ENCODE measurements at places on chromosomes 12 and 14. TPM values are rescaled to one million over a fixed set of nuclear protein-coding genes. Genes with fewer than 3 reads are reported as not detected.
A peak's percentile ranks its signal among the peaks of the same experiment; 100 is the strongest.

- DNase-seq, result no peak
Observed at GRCh38 chr14:97626088-97626487, 828.9 kb downstream of the VRK1 start.

DNA sequence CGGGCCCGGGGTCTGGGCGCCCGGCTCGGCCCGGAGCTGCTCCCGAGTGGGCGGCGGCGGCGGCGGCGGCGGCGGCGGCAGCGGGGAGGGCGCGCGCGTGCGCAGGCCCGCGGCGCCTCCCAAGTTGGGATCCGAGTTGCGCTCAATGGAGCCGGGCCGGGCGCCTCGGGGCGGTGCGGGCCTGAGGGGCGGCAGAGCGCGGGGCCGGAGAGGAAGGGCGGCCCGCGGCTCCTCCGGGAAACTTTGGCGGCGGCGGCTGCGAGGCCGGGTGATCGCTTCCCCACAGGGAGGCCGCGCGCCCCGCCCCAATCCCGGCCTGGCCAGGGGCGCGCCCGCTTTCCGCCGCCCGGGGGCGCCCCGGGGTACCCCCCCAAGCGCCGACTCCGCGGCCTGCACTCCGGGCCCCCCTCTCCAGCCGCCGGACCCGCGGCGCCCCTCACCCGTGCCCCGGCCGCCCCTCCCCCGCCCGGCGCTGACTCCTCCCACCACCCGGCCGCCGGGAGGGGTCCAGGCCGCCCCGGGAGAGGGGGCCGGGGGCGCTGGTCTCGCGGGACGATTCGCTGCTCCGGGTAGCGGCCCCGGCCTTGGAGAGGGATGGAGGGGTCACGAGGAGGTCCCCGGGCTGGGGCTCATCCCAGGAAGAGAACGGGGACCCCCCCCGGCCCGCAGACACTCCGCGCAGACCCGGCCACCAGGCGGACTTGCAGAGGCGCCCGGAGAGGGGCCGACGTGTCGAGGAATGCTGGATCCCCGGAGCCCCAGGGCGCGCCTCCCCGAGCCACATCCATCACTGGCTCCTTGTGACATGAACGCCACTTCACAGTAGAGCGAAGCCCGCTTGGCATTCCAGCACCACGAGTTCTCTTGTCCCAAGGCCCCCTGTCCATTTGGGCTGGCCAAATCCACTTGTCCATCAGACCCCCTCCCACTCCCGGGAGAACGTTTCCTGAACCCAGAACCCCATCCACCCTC is at the start of gene RILPL1:
TSS of gene RILPL1 (minus strand) at position 48 of the 972 bp plus-strand sequence. CDS start 237 bp downstream, outside the sequence.
- DNase-seq, result peak; percentile 57

GRCh38 chr12:104080764-104081163 is 16.4 kb downstream of the HCFC2 start:
- no peak for DNase-seq

- DNase-seq, result no peak
Observed at GRCh38 chr14:89842837-89843236, 111.7 kb downstream of the EFCAB11 start.

DNA sequence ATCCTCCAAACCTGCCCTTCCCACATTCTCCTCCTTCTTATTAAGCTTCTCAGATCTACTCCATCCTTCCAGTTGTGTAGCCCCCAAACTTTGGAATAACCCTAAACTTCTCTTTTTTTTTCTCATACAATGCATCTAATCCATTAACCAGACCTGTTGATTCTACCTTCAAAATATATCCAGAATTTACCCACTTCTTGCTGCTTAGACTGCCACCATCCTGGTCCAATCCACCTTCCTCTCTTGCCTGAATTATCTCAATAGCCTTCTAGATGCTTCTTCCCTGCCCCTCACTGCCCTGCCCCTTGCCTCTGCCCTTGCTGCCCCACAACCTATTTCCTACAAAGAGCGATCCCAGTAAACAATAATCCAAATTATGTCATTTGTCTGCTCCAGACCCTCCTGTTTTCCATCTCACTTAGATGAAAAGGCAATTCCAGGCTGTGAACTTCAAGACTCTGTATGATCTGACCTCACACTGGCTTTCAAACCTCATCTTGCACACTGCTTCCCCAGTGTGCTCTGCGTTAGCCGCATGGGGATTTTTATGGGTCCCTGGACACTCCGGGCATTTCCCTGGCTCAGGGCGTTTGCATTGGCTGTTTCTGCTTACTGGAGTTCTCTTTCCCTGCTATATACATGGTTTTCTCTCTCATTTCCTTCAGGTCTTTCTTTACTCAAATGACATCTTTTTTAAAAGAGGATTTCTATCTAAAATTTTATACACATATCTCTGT is 42.6 kb upstream of the HIF1A start:
- no peak for DNase-seq

DNA sequence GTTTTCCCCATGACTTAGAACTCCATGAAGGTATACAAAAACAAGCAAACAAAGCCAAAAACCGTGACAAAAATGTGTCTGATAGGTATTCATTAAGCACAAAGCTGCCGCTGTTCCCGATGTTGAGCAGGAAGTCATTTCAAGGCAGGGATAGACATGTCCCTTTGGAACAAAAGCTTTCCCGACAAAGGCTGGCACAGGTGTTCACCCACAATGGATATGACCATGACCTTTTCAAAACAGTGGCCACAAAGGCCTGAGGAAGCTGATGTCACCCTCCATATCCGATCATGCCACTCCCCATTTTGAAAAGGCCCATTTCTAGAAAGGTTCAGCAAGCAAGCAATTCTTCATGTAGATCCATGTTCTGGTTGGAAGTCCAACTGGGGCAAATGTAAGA is 279.1 kb downstream of the BTG1 start:
- DNase-seq, result no peak

GRCh38 chr14:63659726-63660125 is 18.1 kb upstream of the WDR89 start:
- DNase-seq, result no peak

DNA sequence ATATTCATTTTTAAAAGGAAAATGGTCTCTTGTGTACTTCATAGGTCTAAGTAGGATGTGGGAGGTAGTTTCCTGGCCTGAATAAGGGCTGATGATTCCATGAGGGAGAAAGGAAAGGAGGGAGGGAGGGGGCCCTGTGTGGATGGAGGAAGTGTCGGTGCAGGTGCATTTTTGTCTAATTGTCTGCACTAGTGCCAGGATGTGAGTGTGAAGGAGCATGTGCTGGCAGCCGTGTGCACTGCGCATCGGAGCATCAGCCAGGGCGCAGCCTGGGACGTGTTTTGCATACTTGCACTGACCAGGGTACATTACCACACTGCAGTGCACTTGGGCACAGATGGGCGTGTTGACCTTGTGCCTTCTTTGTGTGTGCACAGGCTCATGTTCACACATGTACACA is 29.2 kb downstream of the SMUG1 start:
- DNase-seq, result no peak

DNA sequence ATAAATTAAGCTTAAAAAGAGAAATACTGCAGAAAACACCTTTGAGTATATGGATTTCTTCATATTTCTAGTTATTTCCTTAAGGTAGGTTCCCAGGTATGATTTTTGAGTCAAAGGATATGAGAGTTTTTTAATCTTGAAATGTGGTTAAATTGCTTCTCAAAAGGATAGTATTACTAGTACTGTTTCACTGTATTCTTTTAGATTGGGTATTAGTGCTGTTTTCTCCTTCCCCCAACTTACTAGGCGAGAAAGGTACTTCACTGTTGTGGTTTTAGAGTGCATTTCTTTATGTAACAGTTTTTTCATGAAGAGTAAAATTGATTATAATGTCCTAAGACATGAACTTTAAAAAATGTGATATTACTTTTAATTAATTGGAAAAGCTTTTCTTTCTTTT is 13.5 kb downstream of the FRS2 start:
- DNase-seq, result no peak

DNA sequence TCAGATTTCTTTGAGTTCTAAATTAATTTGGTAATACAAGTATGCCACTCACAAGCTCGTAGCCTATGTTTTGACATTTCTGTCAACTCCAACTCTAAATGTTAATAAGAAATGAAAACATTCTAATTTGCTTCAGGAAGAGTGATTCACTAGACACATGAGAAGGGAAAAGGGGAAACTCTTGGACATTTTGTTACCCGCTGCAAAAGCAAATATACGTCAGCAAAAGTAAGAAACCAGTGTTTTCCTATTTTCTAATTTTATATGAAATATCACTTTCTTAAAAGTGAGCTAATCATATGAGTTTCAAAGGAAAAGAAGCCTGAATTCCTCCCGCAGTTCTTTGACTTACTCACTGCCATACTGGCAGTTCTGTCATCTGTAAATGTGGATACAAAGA is 162.3 kb downstream of the GRIP1 start:
- no peak for DNase-seq

GRCh38 chr12:28611449-28611848 is 421.2 kb downstream of the CCDC91 start:
- no peak for DNase-seq

GRCh38 chr14:88210426-88210825 is 112.6 kb downstream of the KCNK10 start:
- no peak for DNase-seq

DNA sequence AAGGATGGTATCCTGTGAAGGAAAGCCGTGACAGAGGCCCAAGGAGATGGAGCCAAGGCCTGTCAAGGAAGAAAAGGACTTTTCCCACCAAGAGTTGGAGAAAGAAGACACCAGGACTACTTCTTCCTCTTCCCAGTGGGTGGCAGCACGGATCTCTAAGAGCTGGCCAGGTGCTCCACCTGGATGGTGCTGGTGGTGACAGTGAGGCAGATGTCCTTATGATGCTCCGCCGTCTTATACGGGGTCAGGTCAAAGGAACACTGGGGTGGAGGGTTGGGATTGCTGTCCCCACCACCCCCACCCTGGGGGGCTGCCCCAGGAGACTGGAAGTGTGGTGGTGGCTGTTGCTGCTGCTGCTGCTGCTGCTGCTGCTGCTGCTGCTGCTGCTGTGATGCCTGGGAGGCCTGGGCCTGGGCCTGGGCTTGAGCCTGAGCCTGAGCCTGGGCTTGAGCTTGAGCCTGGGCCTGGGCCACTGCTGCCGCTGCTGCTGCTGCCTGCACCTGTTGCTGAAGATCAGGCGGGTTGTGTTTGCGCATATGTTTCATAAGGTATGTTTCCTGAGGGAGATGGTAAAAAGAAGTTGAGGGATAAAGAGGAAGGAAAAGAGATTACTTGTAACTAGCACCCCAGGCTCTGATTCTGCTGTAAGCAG is 4.8 kb upstream of the ING4 start:
- DNase-seq, result no peak

GRCh38 chr12:49665384-49665783 is 41.8 kb downstream of the FMNL3 start:
- DNase-seq, result no peak

DNA sequence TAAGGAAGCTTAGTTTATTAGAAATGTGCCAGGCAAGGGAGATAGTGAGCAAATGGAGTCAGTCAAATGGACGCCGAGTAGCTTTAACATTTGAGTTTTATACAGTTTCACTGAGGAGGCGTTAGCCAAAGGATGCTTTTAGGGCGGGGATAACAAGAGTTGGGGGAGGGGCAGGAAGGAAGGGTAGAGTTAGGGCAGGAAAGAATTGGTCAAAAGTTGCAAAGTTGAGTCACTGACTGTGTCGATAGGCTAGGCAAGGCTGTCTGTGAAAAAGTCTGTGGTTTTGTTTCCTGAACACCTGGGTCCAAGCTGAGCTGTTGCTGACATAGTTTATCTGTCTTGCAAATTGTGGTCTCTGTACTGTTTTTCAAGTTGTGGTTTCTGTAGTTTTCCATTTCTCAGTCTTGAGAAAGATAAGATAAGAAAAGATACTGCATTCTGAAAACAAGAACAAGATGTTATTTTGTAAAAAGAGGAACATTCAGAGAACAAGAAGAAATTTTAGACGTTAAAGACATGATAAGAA is 62.6 kb upstream of the RESF1 start:
- peak; percentile 94 for DNase-seq

- no peak for DNase-seq
Observed at GRCh38 chr12:93707836-93708235, 30.7 kb downstream of the CRADD start.

DNA sequence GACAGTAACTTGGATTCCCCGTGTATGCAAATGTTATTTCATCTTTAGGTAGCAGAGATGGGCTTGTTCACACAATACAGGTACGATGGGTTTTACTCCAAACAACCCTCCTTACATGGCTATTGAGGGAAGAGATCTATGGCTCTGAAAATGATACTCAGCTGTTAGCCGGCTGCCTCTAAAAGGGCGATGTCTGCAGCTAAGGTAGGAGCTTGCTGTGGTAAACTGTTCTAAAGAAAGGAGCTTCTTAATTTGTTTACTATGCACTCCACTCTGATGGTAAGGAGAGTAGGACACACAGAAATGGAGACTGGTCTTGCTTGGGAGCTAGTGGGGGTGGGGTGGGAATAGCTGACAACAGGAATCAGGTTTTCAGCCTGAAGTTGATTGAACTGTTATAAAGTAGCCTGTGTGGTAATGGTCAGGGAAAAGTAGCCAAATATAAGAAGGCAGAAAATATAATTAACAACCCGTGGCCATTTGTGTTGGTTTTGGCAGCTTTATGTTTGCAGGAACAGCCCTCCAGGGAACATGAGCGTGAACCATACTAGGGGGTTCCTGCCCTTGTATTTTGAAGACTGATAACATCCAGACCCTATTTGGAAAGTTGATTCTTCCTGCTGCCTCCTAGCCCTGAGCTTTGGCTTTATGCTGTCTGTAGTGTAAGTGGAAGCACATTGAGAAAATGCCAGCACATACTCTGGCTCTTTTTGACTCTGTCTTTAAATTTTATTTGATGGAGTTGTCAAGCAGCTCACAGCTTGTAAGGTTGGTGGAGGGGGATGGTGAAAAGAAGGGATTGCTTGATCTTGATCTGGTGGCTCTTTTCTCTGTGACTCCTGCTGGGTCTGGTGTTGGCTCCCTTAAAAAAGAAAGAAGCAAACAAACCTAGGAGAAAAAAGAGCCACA is 929.8 kb downstream of the DIO2 start:
- DNase-seq, result no peak

DNA sequence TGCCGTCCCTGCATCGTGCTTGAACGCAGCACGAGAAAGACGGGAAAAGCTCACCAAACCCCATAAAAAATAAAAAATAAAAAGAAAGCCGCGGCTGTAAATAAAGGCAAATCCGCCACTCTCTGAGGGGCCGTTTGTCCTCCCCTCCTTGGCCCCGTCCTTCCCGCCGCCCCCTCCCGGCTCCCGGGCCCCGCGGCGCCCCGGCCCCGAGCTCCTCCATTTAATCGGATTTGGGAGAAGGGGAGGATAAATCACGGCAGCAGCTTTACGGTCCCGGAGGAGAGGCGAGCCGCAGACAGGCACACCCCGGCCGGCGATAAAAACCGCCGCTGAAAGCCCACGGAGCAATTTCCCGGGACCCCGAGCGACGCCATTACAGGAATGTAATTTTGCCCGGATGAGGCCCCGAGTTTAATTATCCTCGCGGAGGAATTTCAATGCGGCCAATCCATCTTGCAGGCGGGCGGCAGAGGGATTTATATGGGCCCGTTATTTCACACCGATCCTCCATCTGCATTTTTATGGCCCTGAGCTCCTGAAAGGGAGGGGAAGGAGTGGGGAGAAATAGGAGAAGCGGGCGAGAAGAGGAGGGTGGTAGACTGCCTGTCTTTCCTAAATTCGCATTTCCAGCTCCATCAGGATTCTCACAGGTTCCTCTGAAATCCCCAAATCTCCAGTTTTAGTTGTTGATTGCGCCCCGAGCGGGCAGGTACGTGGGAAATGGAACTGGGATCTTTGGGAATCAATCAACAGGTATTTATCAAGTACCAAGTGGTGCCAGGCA is 1.3 kb upstream of the ATP5MC2 start:
- peak; percentile 7 for DNase-seq

AKAP5 gene
- total RNA-seq, result 1.2 TPM

AGAP2 gene
- 26.9 TPM for total RNA-seq

CTSG gene
- total RNA-seq, result not detected

KCNA5 gene
- not detected for total RNA-seq

BRI3BP gene
- total RNA-seq, result 23.0 TPM

SERPINA4 gene
- not detected for total RNA-seq

SLCO1B1 gene
- not detected for total RNA-seq

RNF31 gene
- 90.6 TPM for total RNA-seq

CCDC59 gene
- total RNA-seq, result 85.5 TPM

GPRC5D gene
- total RNA-seq, result not detected

NOPCHAP1 gene
- 25.8 TPM for total RNA-seq

All from activated T-cell treated with anti-CD3 and anti-CD28 coated beads, Interleukin-2, amount 50 U/mL, for 72 hours (primary cell).